ENCODE measurements at places on chromosomes 16 and 17. TPM values are rescaled to one million over a fixed set of nuclear protein-coding genes. Genes with fewer than 3 reads are reported as not detected.

DNA sequence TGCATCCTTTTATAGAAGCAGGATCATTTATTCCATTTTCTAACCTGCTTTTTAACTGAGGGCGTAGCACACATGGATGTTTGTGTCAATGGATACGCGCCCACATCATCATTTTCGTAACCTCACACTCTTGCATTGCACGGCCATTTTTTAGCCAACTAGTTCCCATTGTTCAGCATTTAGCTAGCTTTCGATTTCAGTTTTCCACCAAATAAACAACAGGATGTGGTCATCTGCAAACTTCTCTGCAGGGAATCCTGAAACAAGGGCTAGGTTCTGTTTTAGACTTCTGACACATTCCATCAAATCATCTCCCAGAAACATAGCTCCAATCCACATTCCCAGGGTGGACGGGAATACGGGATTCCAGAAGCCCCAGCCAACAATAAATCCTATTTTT lies 6.4 kb downstream of the CYB561 start:
- DNase-seq: no peak

DNA sequence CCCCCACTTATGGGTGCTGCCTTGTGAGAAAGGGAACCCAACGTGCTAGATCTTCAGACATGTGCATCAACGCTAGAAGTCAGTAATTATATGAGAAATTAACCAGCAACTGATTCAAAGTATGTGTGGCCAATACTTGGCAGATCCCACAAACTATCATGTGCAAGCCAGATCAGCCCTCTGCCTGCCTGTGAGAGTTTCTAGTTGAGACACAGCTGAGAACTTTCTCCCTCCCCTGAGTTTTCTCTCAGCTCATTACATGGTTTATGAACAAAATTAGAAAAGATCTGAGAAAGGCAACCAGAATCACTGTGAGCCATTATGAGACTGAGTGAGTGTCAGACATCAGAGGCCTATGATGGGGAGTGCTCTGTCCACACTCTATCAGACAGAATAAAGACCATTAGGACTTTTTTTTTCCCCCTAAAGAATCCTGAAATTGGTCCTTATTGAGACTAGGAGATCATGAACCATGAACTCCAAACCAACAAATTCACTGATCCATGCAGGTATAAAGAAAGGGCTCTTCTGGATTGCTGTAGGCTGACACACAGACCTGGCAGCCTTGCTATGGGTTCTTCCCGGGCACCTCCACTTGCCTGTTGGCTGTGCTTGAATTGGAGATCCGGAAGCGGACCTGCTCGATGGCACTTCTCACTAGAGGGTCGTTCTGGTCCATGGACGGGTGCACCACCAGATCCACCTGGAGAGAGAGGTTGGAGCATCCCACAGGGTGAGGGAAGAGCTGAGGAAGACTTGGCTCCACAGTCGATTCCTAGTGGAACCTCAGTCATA lies 51.5 kb downstream of the GTF3C1 start:
- DNase-seq: no peak

DNA sequence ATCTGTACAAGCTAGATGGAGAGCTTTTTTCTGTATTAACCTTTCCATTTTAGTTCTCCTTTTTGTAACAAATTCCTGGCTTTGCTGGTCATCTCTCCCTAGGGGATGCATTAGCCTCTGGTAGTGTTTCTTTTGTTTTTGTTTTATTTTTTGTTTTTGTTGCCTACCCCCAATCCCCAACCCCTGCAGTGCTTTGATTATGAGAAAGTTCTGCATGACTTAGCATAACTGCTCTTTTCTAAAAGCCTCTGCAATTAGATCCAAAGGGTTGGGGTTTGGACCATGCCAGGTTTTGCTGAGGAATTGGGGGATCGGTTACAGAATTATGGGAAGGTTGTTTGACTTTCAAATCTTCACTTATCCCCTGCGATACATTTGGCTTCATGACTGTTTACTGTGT lies 98.2 kb downstream of the ADAMTS18 start:
- no peak for DNase-seq

Gene SLC52A1
- total RNA-seq: 0.62 TPM

DNA sequence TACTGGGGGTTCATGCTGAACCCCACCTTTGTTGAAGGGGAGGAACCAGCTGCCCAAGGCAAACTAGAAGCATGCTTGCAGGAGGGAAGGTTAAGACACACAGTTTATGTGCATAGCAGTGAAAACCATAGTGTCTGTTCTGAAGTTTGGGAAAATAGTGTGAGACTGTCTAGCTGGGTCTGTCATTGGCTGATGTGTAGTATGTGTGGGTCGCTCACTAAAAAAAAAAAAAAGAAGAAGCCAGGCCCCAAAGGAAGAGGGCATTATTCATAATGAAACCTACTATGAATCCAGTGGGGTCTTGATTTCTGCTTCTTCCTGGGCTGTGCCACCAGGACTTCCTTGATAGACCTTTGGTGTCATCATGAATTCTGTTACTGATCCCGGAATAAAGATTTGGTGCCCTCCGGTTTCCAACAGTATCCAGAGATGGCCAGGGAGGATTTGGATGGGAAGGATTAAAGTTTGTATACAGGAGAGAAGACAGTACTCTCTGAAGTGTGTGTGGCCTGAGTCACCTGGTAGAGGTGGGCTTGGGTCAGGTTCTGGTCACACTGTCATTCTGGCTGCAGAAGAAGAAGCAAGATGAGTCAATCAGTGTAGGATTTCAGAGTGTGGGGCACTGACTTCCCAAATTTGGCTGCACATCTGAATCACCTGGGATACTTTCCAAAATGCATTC lies 220.3 kb downstream of the PRKCA start:
- no peak for DNase-seq

- no peak for DNase-seq
Measured at GRCh38 chr16:20878682-20879147, 21.4 kb downstream of the DCUN1D3 start.

DNA sequence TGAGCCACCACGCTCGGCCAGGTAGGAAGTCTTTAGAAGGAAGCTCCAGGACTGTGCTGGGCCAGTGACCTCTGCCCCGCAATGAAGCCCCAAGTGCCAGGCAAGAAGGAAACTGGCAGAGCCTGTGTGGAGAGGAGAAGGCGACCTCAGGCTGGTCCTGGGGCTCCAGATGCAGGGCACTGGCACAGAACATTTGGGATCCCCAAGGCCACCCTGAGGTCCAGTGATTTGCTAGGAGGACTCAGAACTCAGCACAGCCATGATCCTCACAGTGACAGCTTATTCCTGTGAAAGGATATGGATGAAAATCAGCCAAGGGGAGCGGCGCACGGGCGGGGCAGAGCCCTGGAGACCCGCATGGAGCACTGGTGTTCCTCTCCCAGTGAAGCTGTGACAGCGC lies 24.1 kb downstream of the MGAT5B start:
- no peak for DNase-seq

DNA sequence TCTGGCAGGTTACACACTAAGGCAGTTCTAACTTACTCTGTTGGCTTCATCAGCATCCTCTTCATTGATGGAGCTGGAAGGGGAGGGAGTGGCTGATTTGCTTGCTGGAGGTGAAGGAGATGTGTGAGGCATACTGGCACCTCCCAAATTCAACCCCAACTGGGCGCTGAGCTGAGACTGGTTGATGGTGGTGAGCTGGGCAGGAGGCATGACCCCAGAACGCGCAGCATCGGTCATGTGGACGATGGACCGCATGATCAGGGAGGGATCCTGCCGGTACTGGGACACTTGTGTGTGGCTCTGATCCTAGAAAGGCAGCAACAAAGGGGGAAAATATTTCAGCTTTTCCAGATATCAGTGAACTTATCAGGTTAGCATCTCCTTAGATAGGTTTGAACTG lies 96.7 kb downstream of the TOX3 start:
- no peak for DNase-seq

All from kidney epithelial cell (primary cell).